ENCODE measurements at places on chromosomes 12 and 14.

GRCh38 chr12:18375131-18375530 lies 113.8 kb downstream of the PIK3C2G start:
- DNase-seq = no peak

- DNase-seq = no peak
These were observed 13.0 kb downstream of the WASHC4 start for GRCh38 chr12:105120551-105120950.

GRCh38 chr12:13836099-13836498 lies 145.3 kb downstream of the GRIN2B start:
- DNase-seq = no peak

DNA sequence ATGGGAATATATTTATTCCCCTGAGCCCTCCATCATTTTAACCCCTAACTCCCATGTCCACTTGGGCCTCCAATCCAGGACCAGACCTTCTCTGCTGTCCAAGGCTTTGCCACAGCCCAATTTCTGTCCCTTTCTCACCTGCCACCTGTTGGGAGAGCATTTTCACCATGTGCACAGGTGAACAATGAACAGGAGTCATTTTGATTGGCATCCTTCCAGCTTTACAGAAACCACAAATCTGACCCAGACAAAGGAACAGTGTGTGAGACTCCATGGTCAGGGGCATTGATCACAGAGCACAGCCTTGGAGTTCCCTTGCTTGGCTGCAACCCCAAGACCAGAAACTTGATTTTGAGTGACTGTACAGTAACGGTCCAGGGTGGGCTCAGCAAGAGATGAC lies 91.9 kb downstream of the CRACR2A start:
- peak; percentile 26 for DNase-seq

GRCh38 chr14:32330351-32331111 lies 1.4 kb downstream of the AKAP6 start:
- no peak for DNase-seq

DNA sequence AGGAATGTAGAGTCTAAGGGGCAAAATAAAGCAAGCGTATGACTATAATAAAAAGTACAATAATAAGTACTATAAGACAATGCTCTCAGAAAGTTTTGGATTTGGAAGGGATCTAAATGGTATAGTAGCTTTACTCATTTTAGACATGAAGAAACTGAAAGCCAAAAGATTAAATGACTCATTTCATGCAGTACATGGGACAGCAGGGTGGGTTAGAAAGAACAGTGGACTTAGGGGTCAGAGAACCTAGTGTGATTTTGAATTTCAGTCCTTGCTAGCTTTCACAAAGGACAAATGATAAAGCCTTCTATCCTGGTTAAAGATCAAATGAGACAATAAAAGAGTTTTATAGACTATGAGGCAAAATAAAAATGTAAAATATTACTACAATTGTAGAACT lies 6.8 kb upstream of the LEMD3 start:
- DNase-seq = no peak

- peak; percentile 0 for DNase-seq
These were observed 41.9 kb downstream of the TTC6 start for GRCh38 chr14:37637341-37637740.
